ENCODE measurements at places on chromosomes 2 and 18.

DNA sequence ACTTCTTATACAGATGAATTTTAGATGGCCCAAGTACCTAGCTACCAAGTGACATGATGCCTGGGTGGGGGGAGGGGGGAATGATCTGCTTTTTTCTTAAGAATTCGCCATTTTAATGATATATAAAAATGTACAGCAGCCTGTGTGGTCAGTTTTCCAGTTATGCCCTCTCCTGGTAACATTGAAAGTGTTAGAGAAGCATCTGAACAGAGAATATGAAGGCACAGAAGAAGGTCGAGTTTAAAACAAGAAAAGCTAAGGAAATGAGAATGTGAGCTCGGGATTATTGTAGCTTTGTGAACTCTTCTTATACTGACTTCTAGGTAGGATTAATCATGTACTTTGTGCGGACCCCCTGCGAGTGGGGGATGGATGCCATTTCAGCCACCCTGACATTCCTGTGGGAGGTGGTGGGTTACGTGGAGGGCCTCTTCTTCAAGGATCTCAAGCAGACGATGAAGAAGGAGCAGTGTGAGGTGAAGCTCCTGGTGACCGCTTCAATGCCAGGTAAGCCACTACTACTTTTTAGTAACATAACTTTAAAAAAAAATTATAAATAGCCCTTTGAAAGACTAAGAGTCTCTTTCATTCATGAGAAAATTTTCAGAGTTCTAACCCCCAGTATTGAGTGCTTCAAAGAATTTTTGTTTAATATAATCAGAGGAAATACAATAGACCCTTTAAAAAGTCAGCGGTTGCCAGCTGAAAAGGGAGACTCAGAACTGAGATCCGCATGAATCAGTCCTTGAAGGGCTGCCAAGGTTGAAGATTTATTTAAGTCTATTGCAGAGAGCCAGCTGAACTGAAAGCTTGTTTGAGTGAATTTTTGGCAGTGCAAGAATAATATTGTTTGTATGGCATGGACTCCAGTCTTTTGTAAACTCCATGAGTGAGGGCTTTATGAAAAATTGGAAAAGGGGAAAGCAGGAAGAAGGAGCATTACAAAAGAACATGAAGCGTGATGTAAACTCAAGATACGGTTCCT, 68.6 kb upstream of the RPE start:
- no peak for DNase-seq

DNA sequence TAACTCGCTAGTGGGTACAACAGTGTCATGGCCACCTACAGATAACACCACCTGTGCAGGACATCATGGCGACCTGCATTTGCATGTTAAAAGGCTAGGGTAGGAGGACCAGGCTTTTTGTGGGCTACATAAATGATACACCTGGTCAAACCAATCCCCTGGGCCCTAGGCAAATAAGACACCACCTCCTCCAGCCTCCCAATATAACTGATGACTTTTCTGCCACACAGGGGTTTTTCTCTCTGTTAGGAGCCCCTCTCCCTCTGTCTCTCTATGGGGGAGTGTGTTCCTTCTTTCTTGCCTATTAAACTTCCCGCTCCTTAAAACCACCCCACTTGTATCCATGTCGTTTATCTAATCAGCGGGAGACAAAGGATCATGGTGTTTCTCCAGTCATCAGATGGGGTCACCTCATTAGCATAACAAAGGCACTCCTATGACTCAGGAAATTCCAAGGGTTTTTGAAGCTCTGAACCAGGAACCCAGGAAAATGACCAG, 10.8 kb upstream of the BUB1 start:
- DNase-seq = no peak

DNA sequence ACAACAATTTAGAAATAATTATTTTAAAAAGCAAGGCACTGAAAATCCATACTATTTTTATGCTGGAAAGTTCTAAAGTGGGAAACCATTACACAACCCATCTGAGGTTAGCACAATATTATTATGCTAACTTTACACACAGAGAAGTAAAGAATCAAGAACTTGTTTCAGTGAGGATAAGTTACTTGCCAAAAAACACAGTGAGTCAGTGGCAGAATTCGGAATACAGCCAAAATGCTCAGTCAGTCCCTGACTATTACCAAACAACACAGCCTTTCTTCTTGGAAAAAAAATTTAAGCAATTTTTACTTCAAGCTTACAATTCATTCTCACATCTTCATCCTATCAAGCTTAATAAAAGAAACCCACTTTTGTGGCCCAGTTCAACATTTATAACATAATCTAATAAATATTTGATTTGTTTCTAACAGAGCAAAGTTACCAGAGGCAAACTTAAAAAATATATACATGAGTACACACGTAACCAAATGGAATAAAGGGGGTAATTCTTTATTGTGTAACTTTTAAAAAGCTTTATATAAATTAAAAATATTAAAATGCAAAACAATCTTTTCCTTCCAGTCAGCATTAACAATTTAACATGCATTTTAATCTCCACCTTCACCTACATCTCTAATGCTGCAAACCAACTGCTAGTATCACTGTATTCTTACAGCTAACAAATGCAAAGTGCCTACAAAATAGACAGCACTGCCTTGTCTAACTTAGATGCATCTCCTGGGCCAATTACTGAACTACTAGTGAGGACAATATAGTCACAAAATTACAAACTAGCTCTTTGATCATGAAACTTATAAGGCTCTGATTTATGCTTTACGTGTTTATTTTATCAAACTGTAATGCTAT, 55.2 kb downstream of the CCDC88A start:
- DNase-seq = no peak

DNA sequence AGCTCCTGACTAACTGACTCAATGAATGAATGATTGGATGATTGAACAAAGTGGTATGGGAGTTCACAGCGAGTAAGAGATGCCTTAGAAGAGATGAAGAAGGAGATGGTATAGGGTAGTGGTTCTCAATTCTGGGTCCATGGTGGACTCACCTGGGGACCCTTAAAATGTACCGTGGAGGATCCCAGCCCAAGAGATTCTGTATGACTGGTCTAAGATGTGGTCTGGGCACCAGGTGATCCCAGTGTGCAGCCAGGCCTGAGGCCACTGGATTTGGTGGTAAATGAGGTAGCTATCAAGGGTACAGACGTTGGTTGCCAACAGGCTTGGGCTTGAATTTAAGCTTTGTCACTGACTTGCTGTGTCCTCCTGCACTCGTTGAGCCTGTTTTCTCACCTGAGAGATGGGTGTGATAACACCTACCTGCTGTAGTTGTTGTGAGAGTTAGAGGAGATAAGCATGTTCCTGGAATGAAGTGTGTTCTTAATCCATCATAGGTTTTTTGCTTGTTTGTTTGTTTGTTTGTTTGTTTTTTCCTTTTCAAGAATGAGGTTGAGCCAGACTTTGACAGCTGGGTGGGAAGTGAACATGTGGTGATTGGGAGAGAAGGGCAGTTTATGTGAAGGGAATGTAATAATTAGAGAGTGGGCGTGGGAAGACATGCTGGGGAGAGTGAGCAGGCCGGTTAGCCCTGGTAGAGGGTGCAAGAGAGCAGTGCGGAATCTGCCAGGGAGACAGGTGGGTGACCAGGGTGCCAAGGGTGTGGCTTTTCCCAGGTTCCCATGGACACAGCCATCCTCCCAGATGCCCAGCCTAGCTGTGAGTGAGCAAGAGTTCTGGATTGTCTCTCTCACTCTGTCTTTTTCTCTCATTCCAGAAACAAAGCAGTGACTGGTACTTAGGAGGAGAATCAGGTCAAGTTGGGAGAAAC, 31.4 kb upstream of the IL1B start:
- no peak for DNase-seq

DNA sequence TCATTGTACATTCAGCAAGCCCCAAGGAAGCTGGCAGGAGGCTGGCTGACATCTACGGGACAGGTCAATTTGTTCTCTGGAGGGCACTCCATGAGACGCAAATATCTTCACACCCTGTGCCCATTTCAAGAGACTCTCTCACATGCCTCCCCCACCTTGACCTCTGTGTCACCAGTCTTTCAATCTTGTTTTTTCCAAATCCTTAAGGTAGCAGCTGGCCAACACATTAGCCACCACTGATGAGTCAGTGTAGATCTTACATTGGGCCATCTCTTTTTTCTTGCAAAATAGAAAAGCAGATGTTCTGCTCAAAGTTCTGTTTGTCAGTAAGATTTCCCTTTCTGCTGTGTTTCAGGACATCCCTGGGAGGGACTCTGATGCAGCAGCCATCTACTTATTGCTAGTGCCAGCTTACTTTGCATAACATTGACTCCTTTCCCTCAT, 1.7 kb upstream of the DPP4 start:
- DNase-seq = no peak

DNA sequence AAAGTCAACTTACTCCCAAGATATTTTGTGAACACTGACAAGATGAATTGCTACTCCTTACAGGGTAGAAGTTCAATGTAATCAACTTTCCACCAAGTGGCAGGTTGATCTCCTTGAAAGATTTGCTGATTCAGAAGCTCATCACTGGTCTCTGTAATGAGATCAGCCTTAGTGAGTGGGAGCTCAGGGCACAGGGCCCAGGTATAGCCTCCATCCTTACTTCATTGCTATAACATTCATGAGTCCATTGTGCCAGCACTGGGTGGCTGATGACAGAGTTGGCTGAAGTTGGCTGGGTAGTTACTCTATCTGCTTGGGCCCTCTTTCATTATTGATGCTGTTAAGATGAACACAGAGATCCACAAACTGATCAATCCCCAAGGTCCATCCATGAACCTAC, 379.0 kb downstream of the IRS1 start:
- DNase-seq = no peak

DNA sequence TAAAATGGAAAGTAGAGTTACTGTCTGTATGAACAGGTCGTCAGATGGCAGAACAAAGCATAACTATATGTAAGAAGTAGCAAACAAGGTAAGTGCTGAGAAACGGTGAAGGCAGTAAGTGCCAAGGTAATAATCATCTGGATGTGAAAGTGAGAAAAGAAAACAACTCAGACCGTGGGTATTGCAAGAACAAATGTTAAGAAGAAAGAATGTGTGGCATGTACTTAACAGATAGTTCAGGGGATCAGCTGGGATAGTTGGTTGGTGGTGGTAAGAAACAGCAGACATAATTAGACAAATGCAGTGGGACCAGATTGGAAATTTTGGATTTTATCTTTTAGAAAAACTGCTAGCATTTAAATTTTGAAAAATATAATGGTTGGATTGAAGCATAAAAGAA, 375.8 kb upstream of the NXPH2 start:
- no peak for DNase-seq

DNA sequence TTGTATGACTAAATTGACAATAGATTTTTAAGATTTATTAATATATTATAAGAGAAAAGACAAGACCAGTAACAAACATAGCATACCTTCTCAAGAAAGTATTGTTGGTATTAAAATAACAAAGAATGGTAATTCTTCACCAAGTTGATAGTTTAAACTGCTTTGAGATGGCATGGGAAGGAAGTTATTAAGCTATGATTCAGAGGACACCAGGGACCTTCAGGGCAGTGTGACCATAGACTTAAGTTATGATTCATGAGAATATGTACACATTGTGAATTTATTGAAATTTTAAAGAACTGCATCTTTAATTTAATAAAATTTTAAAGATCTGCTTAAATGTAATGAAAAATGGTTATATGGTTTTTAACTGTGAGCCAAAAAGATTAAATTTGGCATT, 205.7 kb downstream of the DSEL start:
- no peak for DNase-seq

DNA sequence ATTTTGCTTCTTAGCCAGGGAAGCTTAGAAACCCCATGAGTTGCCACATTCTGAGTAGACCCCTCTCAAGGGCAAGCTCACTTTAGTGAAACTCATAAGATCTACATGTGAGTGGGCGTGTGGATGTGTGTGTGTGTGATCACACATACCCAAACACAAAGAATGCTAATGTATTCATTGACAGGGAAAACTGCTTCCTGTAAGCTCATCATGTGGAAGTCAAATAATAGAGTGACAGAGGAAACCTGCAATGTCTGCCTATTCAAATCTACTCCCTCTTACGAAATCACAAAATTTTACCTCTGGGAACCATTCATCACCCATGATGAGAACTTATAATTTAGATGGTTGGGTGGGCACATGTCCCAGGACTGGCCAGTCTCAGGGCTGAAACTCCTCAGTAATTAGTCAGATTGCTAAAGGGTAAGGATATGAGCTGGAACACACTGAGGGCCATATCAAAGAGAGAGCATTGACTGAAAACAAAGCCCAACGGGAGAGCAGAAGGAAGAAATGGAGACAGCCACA, 94.5 kb upstream of the CCDC150 start:
- no peak for DNase-seq

GRCh38 chr2:193845604-193846003, 1650.9 kb upstream of the TMEFF2 start:
- no peak for DNase-seq

DNA sequence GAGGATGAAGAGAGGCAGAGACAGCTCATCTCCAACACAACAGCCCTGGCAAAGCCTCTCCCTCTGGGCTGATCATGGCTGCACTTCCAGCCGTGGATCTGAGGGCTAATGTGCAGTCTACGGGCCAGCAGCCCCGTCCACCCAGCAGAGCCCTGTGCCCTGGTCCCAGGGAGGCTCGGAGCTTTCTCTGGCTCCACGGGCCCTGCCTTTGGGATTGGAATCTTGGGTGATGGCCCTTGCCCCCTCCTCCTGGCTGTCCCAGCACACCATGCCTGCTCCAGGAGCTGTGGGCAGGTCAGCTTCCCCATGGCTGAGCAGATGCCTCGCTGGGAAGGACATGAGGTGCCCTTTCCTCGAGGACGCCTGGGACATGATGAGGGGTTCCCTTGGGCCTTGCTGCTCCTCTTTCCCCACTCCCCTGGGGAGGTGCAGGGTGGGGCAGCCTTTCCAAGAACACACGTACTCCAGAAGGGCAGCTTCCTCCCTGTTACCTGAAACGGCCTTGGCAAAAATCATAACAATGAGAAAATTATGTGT, 66.9 kb downstream of the C18orf63 start:
- no peak for DNase-seq

DNA sequence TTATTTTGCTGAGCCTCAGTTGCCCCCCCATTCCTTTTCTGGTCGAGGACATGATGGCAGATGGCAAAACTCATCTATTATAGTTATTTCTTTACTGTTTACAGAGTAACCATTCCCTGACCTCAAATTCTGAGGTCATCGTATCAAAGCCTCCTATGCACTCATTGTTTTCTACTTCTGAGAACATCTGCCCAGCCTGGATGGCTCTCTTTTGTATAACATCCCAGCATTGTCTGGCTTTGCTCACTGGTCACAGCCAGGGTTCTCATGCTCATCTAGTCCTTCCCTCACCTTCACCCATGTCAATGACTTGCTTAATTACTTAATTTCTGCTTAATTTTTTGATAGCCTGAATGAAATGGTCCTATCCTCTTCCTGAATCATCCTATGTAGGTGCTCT, 472.1 kb downstream of the PARD3B start:
- DNase-seq = no peak

GRCh38 chr2:24403168-24403831, 43.0 kb upstream of the ITSN2 start:
- DNase-seq = no peak

GRCh38 chr18:62744076-62744968, 29.0 kb downstream of the PHLPP1 start:
- DNase-seq = no peak

GRCh38 chr18:55795101-55795669, 207.2 kb upstream of the TCF4 start:
- no peak for DNase-seq

Data from stimulated activated CD4-positive, alpha-beta T cell treated with anti-CD3 and anti-CD28 coated beads, Interleukin-1b, Interleukin-23, amount 100 ng/mL, for 1 hour (primary cell).